ENCODE measurements at places on chromosomes 4 and X.

GRCh38 chr4:16869594-16870245 is 28.7 kb downstream of the LDB2 start:
- DNase-seq = no peak

DNA sequence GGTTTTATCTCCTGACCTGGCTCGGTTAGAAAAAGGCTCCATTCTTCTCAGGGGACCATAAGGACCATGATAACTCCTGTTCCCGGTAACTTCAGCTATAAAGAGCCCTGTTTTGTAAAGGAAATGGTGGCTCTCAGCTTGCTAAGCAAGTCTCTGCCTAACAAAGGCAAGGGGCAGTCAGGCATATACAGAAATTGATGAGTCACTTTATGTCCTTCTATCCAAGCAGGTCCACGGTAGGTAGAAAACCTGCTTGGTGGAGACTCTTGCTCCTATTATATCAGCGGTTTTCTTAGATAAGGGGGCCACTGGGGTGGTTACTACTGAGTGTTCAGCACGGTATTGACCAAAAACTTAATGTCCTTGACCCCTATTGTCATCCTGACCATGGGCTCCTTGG is 203.0 kb upstream of the KLF8 start:
- no peak for DNase-seq

DNA sequence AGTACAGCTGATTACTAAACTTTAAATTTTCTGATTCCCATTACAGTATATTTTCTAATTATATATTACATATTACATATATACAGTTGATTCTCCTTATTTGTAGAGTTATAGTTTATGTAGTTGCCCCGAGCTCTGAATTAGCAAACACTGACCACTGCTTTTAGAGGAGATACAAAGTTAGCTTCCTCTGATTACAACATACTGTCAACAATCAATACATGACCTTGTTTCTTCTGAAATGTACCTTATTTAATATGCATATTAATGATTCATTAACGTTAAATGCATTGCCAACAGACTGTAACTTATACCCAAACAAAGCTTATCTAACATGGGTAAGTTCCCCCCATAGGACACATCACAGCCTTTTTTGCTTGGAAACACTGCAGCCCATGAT is 81.5 kb downstream of the ATP10D start:
- no peak for DNase-seq

GRCh38 chr4:2619459-2619858 is 83.0 kb downstream of the FAM193A start:
- DNase-seq = no peak

DNA sequence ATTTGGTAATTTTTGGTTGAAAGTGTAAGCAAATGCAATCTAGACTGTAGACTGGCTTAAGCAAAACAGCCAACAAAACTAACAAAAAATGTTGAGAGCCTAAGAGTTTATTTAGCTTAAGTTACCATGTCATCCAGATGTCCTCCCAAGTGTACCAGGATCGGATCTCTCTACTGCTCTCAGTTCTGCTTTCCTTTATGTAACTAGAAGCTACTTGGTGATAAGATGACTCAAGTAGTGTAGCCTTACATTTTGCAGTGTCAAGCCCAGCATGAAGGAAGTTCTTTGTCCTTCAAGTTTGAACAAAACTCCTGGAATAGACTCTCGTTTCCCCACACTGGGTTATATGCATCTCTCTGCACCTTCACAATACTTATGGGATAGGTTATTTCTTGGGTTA is 1500.0 kb downstream of the STIM2 start:
- DNase-seq = no peak

- no peak for DNase-seq
Observed at GRCh38 chr4:40255393-40256281, 58.8 kb downstream of the RHOH start.

DNA sequence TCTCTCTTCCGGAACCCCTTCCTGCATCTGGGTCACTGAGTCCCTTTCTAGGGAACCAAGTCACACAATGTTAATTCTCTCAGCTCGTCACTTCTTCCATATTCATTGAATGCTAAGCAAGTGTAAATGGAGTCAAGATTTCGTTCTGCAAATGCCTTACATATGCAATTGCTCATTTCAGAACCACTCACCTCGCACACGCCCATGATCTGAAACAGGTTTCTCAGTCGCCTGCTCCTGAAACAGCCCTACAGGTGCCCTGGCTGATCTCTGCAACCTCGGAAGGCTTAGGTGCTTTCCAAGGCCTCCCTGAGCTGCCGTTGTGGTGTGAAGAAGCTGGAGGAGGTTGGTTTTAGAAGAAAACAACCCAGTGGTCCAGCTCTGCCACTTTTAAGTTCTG is 100.8 kb upstream of the MSX1 start:
- no peak for DNase-seq

DNA sequence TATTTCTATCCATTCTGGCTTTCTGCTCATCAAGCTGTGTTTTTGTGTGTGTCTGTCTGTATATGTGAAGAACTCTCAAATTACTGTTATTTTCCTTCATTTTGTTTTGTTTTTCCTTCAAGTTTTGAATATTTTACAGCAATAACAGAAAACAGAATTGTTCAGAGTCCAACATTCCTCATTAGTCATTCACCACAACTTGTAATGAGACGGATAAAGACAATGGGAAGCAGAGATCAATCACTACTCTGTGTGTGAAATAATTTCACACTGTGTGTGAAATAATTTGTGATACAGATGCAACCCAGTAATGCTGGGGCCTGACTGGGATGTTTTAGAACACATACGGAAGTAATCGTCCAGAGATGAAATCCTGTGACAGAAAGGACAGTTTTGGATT is 55.2 kb downstream of the HPGD start:
- DNase-seq = no peak

DNA sequence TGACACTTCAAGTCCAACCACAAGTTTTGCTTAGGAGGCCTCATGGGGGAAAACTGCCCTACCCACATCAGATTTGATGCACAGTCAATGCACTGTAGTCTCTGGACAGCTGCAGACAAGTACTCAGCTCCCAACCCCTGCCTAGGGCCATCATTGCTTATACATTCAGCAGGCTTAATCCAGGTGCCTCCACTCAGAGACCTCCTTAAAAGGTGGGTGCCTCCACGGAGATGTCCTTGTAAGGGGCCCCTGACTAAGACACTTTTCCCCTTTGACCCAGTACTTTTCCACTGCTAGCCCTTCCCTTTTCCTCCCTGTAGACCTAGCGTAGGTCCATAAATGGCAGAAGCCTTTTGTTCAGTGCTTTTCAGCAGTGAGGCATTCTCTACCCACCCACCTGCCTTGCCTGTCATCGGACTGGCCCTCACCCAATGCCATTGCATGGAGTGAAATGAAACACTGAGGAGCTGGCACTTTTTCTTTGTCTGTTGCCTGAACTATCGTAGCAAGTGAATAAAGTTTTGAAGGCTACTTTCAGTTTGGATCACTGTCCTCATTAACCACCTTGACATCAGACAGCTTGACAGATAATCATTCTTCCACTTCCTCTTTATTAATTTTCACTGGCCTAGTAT is 23.8 kb upstream of the PLK4 start:
- no peak for DNase-seq

GRCh38 chr4:154506253-154506652 is 14.7 kb upstream of the DCHS2 start:
- no peak for DNase-seq

DNA sequence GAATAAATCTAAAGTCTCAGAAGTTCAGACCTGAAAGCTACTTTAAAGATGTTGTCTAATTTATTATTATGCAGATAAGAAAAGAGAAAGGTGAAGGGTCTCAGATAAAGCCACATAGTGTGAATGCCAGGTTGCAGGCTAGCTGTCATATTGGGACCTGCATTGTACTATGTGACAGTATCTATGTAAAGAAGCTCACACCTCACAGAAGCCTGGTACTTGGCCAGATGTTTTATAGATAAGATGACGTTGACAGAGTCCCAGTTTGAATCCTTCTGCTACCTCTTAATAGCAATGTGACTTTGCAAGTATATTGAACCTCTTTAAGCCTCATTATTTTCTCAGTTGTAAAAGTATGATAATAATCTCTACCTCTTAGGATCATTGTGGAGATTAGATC is 227.0 kb downstream of the SPRY1 start:
- no peak for DNase-seq

DNA sequence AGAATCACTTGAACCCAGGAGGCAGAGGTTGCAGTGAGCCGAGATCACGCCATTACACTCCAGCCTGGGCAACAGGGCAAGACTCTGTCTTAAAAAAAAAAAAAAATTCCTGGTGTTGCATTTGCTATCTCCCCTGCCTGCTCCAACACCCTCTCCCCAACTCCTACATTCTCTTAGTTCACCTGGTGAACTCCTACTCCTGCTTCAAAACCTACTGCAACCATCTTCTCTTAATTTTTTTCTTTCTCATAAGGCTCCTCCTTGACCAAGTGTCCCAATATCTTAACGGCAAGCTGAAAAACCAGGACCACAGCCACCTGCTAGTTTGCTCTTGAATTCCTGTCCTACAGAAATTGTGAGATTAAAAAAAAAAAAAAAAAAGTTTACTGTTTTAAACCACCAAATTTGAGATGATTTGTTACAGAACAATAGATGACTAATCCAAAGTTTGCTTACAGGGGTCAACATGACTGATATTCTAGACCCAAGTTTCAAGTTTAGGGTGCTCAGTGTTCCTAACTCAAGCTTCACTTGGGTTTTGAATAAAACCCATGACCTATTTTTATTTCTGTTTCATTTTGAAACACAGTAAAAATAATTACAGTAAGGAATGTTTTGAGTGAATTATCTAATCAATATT is 13.1 kb upstream of the ANXA5 start:
- no peak for DNase-seq

All from NT2/D1 (cell line).